ENCODE measurements at places on chromosomes 6 and 20.

DNA sequence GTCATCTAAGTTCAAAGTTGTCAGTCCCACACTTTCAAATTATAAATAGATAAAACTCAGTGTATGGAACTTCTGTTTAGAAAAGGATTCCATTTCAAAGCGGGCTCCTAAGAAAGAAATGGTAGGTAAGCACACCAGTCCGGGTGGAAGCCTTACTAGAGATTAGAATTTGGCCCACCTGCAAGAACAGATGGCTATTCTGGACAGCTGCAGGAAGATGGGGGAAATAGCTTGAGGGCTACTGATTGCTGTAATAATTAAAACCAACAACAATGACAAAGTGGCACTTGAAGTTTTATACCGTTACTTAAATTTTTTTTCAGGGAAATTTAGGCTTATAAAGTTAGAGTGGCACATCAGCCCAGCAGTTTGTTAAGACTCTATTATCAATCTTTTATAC, 83.3 kb downstream of the HIVEP2 start:
- no peak for DNase-seq

DNA sequence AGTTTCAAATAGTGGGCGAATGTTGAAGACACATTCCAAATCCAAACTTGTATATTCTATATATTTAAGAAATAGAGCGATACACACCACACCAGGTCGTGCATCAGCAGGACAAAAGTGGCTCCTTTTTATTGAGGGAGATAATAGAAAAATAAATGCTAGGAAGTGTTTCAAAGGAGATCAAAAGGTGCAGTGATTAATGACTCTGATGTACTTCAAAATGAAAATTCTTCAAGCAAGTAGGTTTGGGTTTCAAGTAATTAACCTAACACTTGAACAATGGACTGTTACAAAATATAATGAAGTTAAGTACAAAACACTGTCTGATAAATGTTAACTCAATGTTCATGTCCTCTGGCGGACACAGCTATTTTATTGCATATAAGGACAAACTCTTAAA, 185.9 kb downstream of the BTBD9 start:
- DNase-seq, result no peak

- DNase-seq, result no peak
Observed at GRCh38 chr6:79694623-79695343, 63.7 kb downstream of the SH3BGRL2 start.

- DNase-seq, result no peak
Observed at GRCh38 chr20:38222923-38223742, 37.4 kb downstream of the KIAA1755 start.

DNA sequence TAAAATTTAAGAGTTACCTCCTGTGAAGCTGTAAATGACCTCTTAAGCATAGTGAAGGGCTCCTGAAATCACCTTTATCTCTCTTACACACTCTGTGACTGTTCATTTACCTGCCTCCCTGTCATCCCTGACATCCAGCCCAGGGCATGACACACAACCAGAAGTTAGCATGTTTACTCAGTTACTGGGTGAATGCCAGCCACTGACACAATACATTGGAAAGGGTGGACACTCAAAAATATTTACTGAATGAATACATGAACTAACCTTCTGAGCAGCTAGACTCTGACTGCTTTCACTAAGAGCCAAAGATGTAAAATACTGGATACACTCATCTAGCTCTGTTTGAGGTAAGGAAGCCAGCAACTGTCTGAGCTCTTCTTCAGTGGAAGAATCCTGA, 25.3 kb downstream of the SERAC1 start:
- no peak for DNase-seq

DNA sequence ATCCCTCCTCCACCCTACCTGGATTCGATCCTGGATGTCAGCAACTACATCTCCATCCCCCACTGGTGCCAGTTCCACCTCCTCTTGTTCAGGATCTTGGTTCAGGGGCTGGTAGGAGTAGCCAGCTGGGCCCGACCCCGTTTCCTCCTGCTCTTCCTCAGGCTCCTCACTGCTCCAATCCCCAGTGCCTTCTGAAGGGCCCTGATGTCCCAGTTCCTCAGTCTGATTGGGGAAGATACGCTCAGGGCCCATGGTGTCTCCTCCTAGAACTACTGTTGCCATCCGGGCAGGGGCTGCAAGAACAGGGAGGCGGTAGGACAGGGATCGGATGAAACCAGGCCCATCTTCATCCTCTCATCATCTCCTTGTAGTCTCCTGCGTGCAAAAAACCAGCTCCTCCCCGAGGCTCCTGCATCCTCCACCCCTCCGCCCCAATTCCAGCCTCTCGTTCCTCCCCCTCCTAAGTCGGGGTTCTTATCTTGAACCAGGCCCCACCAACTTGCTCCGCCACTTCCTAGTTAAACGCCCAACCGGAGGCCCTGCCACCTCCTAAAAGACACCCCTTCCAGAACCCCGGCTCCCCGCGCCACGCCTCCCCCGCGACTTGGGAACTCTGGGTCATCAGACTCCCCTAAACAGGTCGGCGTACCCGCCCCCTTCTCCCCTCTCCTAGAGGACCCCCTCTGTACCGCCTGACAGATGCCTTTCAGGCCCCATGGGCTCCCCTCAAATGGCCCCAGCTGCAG, 476 bp downstream of the MEA1 start:
- DNase-seq, result no peak

DNA sequence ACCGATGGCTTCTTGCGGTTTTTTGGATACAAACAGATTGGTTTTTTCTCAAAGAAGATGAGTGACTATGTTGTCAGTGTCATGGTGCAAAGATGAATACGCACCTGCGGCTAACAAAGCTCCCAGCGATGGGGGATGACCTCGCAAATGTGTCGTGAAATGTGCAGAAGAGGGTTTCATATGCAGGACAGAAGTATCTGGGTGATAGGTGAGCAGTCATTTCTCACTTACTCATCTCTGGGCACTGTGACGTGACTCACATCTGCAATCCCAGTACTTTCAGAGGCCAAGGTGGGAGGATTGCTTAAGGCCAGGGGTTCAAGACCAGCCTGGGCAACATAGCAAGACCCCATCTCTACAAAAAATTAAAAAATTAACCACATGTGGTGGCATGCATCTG, 216.3 kb downstream of the ERMARD start:
- DNase-seq, result no peak

GRCh38 chr6:149929422-149929821, 6.5 kb upstream of the RAET1G start:
- no peak for DNase-seq

DNA sequence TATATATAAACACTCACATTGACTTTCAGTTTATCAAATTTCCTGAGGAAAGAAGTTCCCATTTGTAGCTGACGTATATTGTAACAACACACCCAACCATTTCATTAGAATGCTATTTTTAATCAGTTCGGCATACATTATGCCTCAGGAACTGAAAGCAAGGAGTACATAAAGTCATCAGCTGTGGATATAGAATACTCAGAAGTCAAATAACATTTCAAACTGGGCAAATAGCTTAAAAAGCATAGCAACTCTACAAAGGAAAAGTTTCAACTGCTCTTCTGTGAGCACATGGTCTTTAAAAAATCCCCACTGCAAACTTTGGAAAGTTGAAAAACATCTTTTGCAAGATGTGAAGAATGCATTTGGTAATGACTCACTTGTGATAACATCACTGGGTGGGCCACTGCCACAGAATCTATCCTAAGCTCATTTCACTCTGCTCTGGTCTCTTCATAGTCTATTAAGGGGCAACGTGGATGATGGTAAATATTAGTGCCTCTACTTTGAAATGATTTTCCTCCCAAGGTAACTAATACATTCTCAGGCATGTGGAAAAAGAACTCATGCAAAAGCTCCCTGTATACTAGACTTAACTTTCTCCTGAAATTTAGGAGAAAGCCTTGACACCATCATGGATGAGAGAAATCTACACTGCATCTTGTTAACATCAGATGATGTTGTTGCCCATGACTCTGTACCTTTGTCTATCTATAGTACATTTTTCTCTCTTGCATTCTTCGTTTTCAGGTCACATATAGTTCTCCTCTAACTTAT, 49.2 kb downstream of the FYN start:
- no peak for DNase-seq

DNA sequence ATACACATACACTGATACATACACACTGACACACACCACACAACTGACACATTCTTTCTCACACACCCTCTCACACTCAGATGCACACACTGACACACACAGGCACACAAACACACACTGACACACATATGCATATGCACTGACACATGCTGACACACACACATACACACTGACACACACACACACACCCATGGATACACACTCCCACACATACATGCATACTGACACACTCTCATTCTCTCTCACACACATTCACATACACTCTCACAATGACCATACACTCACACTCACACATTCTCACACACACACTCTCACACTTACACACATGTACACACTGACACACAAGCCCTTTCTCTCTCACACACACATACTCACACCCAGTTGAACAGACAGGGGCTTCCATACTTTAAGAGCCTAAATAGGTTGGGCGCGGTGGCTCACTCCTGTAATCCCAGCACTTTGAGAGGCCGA, 236.4 kb downstream of the LRFN2 start:
- no peak for DNase-seq

DNA sequence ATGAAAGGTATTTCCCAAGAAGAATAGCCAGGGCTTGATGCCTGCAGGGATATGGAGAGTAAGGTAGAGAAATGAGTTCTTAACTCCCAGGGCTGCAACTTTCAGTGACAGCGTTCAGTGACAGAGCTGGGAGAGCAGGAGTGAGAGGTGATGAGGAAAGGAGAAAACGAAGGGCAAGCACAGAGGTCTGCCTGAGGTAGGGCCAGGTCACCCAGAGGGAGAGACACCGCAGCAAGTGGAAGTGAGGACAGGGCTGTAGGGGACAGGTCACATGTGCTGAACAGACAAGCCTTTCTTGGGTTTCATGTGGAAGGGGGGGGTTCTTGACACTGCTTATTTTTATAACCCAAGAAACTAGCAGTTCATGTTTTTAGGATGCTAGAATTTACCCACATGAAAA, 72.5 kb downstream of the PREP start:
- no peak for DNase-seq

GRCh38 chr6:90368601-90369000, 72.0 kb upstream of the BACH2 start:
- no peak for DNase-seq

DNA sequence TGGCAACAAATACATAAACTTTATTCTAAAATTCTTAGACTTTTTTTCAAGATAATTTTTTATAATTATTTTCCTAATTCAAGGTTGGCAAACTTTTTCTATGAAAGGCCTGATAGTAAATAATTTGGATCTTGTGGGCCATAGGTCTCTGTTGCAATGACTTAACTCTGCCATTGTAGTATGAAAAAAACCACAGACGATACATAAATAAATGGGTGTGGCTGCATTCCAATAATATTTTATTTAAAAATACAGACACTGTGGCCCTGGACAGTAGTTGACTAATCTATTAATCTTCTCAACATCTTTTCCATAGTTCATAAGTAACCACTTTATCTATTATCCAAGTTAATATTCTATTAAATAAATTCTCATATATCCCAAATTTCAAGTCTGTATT, 281.1 kb downstream of the SYNE1 start:
- DNase-seq, result no peak

DNA sequence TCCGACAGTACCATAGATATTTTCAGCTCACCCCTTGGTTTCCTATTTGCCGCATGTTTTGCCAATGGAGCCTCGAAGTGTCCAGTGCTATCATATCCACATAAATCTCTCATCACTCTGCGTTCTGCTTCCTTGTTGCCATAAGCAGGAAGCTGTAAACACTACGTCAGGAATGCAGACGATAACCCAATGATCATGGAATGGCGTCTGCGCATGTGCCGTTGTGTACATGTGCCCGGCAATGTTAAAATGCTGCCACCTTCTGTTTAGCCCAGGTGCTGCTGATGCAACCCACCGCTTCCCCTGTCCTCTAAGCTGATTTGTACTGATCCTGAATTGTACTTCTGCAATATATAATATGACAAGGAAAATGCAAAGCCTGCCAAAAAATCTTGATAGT, 607.5 kb downstream of the HDGFL1 start:
- no peak for DNase-seq

DNA sequence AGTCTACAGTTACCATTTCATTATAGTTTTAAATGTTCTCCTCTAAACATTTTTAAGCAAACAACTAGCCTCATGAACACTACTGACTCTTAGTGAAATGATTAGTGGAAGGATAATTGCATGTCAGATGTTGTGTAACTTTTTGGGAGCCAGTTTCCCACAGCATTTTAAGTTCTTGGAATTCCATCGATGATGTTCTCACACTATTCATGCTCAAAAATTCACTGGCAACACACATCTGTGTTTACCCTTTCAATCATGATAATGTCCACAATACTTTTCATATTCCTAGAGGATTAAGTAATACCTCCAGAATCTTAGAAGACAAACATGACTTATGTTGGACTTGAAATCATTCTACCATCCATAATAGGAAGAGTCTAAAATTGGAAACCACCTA, 678.1 kb upstream of the ID4 start:
- no peak for DNase-seq

DNA sequence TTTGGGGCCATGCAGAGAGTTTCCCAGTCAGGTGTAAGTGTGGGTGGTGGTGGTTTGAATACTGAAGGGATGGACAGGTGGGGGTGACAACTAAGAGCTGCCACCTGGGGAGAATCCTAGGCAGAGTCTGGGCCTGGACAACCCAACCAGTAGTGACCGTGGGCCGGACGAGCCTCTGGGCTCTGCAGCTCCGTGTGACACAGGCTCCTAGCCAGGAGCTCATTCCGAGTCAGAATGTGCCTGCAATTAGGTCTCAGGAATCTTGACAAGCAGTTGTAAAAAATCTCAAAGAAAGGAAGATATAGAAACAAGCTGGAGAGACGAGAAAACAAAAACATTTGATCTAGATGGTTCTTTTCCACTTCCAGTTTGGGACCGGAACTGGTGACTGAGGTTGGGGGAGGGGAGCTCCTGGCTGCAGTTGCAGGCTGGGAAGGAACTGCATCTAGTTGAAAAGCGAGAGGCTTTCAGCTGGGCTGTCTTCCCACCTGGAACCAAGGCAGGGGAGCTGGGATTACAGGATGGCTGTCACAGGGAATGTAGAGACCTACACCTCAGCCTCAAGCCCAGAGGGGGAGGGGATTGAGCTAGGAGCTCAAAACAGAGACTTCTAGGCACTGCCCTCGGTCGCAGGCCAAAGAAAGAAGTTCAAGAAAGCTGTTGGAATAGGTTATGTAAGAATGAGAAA, 156.9 kb downstream of the PAX1 start:
- DNase-seq, result no peak

DNA sequence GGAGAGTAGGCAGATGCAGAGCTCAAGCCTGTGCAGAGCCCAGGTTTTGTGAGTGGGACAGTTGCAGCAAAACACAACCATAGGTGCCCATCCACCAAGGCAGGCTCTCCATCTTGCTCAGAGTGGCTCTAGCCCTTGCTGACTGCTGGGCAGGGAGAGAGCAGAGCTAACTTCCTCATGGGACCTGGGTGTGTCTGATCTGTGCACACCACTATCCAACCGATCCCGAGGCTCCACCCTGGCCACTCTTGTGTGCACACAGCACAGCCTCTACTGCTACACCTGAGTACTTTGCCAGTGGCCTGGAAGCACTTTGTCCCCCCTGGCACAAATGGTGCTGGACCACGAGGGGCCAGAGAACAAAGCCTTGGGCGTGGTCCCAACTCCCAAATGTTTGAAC, 7.9 kb upstream of the DEFB125 start:
- DNase-seq, result no peak
